ENCODE measurements at places on chromosomes 7 and 10.

- DNase-seq: no peak
These were observed 54.9 kb downstream of the FAM241B start for GRCh38 chr10:69684981-69685353.

DNA sequence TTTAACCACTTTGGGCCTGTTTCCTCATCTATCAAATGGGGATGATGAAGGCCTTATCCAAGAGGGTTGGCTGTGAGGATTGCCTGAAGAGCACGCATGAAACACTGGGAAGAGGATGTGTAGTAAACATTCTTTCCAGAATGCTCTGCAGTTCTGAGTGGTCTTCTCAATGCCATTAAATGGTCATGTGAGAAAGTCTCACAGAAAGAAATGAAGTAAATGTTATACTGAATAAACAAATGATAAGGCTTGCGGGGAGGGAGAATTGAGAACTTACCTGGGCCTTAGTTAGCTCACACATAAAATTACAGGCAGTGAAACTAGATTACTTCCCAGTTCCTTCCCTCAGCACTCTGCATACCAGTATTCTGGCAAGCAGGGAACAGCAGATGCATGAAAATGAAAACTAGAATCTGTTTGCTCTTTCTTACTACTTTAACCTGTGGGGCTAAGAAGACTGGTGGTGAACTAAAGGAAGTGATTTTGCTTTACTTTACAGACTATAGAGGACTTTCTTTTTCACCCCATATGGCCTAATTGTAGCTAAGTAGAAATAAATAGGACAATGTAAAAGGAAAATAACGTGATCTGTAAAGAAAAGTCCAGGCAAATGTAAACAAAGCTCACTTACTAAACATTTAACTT is 135.3 kb upstream of the CCDC6 start:
- no peak for DNase-seq

- DNase-seq: no peak
These were observed 11.9 kb downstream of the KIF11 start for GRCh38 chr10:92604841-92605240.

DNA sequence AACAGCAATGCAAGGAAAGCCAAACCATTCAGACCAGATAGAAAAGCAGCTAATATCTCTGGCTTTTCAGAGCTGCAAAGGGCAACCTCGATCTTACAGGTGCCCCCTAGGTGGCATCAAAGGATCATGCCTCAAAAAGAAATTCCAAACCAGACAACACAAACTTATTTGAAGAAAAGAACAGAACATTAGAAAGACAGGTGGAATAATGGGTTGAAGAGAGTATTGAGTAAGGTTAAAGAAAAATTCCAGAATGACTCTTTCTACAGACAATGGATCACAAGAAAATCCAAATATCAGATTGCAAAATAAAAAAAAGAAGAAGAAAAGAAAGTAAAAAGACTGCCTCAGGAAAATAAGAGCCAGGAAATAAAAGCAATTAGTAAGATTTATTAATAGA is 213.7 kb downstream of the ELMO1 start:
- DNase-seq: no peak
